ENCODE measurements at places on chromosomes 5 and 9.
A peak's percentile ranks its signal among the peaks of the same experiment; 100 is the strongest.

DNA sequence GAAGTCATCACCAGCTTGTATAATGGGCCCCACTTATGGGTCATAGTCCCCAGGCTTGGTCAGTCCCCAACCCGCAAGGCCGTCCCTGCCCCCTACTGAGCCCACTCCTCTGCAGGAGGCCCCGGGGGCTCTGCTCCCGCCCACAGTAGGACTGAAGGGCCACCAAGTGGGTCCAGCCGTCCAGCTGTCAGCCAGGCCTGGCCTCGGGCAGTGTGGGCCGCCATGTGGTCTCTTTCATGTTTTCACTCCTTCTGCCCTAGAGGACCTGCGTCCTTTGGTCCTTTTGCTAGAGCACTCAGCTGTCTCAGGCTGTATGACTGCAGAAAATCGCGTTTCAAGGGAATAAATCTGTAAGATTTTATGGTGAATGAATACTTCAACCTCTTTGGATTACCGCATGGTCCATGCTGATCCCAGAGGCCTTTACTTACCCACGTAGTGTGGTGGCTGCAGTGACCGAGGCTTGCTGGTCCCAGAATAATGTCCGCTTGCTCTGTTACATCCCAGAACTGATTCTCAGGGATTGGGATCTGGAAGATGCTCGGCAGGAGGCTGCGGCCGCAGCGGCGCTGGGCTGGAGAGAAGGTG, 105.7 kb upstream of the FAM120A start:
- DNase-seq = no peak

DNA sequence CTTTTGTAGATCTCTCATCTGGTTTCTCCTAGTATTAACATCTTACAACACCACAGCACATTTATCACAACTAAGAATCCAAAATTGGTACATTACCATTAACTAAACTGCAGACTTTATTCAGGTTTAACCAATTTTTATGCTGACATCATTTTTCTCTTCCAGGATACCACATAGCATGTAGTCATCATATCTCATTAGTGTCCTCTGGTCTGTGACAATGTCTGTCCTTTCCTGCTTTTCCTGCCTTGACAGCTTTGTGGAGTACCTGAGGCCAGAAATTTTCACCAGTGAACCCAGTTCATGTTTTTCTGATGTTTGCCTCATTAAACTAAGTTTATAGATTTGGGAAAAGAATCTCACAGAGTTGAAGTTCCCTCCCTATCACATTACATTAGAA, 294.7 kb upstream of the TNC start:
- no peak for DNase-seq

GRCh38 chr5:67495072-67495471, 298.5 kb upstream of the CD180 start:
- no peak for DNase-seq

DNA sequence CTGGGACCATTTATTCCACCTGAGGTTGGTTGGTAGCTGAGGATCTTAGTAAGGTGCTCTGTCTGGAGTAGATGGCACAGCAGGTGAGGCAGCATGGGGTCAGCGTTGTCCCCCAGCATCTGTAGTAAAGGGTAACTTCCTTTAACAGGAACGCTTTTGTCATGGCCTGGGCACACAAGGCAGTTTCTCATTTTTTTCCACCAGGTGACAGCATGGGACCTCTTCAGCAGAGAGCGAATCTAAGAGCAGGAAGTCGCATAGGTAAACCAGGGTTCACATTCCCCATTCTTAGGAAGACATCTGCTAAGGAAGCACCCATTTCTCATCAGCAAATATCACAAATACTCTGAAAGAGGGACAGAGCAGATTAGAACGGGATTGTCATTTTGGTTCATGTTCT, 56.5 kb downstream of the GPR107 start:
- no peak for DNase-seq

DNA sequence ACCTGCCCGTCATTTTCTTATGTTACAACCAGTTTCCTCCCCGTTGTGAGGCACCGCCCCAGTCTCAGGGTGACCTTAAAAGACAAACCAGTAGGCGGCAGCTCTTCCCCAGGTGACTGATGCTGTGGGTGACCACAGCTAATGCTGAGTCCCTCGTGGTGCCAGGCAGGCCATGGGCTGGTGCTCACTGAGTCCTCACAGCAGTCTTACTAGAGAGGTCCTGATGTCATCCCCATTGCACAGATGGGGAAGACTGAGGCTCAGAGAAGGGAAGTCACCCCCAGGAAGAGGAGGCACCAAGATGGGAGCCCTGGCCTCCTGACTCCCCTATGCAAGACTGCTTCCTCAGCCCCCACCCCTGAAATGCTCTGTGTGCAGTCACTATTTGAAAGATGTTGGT, 978 bp downstream of the CFAP157 start:
- DNase-seq = no peak

- no peak for DNase-seq
Measured at GRCh38 chr5:12183003-12183402, 278.8 kb upstream of the CTNND2 start.

DNA sequence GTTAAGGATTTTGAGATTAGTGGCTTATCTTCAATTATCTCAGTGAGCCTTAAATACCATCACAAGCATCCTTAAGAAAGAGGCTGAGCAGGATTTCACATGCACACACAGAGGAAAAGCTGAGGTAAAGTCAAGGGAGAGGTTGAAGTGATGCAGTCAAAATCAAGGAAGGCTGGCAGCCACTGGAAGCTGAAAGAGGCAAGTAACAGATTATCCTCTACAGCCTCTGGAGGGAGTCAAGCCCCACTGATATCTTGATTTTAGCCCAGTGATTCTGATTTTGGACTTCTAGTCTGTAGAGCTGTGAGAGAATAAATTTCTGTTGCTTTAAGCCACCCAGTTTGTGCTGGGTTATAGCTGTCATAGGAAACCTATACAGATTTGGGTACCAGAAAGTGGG, 80.1 kb downstream of the ANKRD31 start:
- peak; percentile 38 for DNase-seq

GRCh38 chr5:64213011-64213410, 47.4 kb downstream of the RNF180 start:
- no peak for DNase-seq
